ENCODE measurements at places on chromosomes 2 and 18.

- no peak for DNase-seq
Measured at GRCh38 chr18:3162181-3162580, 57.6 kb downstream of the MYOM1 start.

DNA sequence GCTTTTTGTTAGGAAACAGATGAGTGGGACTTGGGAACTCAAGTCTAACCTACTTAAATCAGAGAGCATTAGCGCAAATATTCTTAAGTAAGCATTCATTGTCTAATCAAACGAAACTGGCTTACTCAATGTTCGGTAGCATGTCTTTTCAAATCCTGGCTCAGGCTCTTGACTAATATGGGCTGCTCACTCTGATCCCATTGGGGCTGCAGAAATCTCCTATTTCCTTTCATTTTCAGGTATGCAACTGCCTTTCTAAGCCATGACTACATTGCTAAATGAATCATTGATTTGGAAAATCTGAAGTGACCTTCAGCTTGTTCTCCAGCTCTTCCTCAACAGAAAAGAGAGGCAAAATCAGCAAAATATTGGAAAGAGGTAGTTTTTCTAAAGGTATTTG lies 2084.4 kb upstream of the PIK3C3 start:
- DNase-seq, result no peak

- DNase-seq, result no peak
Measured at GRCh38 chr2:37781028-37781427, 109.6 kb upstream of the CDC42EP3 start.

DNA sequence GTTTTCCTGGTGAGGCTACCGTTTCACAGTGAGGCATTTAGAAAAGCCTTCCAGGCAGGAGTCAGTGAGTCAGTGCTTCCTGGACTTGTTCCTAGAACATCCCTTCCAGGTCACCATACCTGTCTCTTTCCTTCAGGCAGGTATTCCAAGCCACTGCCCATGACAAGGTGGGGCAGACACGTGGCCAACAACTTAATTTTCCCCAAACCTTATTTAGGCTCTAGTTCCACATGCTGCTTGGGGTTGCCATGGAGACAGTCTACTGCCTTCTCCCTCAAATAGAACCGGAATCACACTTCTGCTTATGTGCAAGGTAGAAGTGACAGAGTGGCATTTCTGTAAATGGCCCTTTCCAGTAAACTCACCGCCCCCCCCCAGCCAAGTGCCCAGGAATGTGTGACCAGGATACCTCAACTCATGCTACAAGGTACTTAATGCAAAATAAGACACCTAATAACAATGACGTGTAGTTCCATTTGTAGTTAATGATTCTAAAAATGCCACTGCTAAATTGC lies 258.3 kb downstream of the PRKCE start:
- no peak for DNase-seq

DNA sequence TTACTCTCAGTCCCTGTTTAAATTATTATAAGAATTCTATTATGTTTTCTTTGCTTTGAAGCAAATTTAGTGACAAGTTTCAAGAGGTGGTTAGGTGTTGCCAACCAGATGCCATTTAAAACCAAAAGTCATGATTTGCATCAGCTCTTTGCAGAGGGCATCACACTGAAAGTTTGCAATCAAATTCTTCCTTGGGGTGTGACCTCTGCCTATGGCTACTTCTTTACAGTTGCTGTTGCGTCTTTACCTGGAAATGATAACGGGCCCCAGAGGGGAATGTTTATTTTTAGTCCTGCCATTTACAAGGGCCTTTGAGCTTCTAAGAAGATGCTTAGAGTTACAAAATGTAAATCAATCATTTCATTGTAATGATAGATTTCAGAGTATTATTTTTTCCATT lies 561.0 kb downstream of the ARHGAP15 start:
- no peak for DNase-seq

GRCh38 chr18:58536534-58537271 lies 92.2 kb downstream of the ALPK2 start:
- no peak for DNase-seq

GRCh38 chr2:105321875-105322646 lies 7.5 kb downstream of the TGFBRAP1 start:
- DNase-seq, result no peak

GRCh38 chr2:53353135-53354114 lies 414.2 kb upstream of the CHAC2 start:
- no peak for DNase-seq

GRCh38 chr2:191038241-191038725 lies 24.3 kb upstream of the STAT1 start:
- no peak for DNase-seq

- no peak for DNase-seq
Measured at GRCh38 chr2:230323385-230324106, 3.4 kb upstream of the SP140L start.

DNA sequence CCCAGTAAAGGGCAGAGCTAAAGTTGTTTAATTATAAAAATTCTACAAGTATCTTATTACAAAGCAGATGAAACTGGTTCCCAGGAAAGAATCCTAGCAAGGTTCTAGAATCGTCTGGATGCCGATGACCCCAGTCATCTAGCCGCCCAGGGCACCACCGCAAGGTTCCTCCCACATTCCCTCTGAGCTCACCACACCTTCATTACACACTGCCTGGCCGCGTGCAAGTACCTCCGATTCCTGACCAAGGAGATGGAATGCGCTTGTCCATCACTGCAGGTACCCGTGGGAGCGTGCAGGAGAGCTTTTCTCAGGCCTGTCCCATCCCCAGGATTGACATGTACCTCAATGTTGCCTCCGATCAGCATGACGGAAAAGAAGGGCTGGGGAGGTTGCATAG lies 158.5 kb downstream of the LAMA1 start:
- DNase-seq, result no peak

GRCh38 chr2:750628-751027 lies 73.4 kb upstream of the TMEM18 start:
- DNase-seq, result no peak

DNA sequence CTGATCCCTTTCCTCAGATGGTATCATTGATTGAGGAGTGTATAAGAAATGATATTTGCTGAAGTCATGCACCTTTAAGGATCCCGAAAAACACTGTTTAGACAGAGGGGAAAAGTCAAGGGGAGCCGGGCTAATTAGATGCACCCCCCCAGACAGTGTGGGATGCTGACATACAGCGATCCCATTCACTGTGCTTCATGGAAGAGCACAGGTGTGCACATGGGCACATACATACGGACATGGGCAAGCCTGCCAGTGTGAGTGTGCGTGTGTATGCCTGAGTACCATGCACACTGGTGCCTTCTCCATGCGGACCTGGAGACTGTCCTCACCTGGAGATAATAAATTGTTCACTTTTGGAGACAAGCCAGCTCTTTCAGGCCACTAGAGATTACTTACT lies 22.6 kb downstream of the MEIS1 start:
- no peak for DNase-seq

GRCh38 chr2:240998995-240999791 lies 775 bp downstream of the SNED1 start:
- no peak for DNase-seq

DNA sequence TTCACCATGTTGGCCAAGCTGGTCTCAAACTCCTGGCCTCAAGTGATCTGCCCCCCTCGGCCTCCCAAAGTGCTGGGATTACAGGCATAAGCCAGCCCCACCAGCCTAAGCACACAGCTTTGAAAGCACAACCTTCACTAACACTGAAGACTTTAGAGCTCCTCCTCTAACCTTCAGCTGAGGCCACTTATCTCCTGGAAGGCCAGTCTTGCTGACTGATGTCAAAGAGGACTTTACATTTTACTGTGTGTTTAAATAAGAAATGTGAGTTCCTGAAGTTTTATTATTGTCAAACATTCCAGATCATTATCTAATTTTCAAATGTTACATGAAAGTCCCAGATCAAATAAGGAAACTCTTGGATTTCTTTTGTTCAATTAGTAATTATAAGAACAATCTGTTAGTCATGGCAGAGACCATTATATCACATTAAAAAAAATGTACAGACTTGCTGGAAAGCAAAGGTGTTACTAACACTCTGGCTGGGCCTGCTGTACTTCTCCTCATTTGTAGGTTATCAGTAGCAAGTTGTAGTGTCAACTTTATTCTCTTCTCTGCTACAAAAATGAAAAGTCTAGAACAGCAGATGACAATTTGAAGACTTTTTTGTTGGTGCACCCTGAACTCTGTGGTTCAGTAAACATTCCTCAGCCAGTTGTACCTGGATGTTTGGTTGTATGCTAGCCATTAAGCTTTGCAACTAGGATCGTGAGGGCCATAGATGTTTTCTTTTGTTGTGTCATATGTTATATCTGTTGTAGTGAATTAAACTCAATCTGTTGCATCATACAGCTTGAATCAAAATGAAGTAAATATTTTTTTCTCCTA lies 80.0 kb downstream of the AOX1 start:
- no peak for DNase-seq

- no peak for DNase-seq
Measured at GRCh38 chr18:76102626-76103025, 392.4 kb downstream of the ZNF516 start.

- DNase-seq, result no peak
Measured at GRCh38 chr2:2793925-2794560, 463.0 kb upstream of the MYT1L start.

- DNase-seq, result no peak
Measured at GRCh38 chr2:102065675-102066252, 74.0 kb downstream of the IL1R2 start.

DNA sequence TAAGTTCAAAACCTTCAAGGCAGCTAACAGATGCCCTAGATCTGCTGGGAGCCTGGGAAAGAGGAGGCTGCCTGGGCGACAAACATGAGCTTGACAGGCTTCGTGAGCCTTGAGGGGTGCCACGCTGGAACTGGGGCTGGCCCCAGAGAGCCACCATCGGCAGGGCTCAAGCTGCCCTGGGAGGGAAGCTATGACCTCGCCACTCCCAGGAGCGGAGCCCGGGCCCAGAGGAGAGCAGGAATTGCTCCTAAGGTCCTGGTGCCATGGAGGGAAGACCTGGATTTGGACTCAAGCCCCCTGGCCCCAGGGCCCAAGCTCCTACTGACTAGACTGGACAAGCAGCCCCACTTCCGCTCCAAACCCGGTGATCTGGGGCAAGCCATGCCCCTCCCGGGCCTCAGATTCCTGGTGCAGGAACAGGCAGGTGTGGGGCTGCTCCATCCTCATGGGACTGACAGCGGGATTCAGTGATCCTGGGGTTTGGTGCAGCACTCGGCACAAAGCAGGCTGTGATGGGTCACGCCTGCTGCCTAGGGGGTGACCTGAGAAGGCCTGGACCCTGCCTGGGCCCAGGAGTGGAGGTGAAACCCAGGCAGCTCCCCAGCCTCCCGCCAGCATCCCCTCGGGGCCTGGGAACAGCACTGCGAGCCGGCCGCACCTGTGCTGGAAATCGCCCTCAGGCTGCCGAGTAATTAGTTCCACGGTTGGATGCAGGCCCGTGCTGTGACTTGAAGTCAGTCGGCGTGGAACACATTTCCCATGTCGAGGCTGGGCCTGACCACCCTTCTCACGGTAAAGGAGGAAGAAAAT lies 246.9 kb downstream of the NDUFA10 start:
- no peak for DNase-seq

GRCh38 chr18:50814395-50814794 lies 5.4 kb downstream of the MRO start:
- no peak for DNase-seq

- no peak for DNase-seq
Measured at GRCh38 chr18:55406451-55406991, 181.5 kb downstream of the TCF4 start.

GRCh38 chr2:42495234-42495581 lies 1.4 kb upstream of the KCNG3 start:
- DNase-seq, result no peak

DNA sequence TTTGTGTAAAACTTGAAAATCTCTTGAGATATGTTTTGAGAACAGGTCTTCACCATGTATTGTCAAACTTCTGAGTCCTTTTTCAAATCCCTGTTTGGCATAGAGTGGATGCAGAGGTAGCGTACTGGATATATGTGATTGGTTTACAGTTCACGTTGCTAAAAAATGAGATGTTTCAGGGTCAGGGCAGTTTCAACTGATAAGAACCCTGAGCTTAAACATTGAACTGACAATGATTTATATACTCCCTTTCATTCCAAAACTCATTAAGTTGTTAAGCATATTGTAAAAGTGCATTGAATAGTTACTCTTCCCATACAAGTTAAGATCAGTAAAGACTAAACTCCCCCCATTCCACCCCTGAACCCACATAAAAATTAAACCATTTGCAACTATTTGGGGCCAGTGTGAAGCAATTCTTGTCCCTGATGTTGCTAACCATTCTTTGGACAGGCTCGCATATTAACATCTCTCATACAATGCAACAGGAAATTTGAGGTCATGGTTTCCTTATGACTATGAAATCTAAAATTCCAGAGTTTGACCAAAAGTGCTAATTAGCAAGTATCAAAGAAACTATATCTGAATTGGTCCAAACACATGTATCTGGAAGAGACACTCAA lies 470.9 kb upstream of the ACVR2A start:
- no peak for DNase-seq

GRCh38 chr2:130963849-130964793 lies 127.4 kb downstream of the ARHGEF4 start:
- no peak for DNase-seq

DNA sequence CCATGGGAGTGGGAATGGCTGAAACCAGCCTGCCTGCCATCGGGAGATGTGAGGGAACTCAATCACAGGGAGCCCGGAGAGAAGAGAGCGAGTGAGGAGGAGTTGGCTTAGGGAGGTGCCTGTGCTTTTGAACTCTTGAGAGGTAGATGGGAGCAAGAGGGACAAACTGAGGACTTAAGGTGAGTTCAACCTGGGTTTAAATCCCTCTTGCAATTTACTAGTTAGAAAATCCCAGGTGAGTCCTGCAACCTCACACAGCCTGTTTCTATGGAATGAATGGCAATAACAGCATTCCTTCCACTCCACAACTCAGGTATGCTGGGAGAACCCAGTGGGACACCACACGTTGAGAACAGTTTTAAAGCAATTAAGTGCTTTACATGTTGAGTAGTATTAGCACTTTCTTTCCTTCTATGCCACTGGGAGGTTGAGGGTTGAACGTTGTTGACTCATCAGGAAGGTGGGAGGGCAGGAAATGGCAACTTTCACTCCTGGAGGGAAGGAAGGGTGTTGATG lies 57.3 kb downstream of the VIT start:
- DNase-seq, result no peak
